Stimulated activated CD4-positive, alpha-beta T cell treated with anti-CD3 and anti-CD28 coated beads, Interleukin-1b, Interleukin-23, amount 100 ng/mL, for 1 hour (primary cell): ENCODE measurements at places on chromosomes 16 and 17.

DNA sequence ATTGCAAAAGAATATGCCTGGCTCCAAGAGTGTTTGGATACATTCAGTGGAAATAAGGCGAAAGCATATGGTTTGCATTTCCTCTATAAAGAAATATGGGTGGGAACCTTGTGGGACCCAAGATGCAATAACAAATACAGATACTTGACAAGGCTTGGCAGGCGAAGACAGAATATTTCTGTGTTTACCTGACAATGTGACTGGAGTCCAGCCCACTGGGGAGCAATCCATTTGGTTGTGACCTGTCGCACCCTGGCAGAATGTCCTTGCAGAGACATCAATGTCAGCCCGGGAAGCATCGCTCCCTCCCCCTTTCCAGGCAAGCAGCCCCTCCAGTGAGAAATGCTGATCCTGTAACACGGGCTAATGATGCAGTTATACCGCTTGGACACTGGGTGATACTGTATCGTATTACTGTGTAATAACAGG lies 296.6 kb downstream of the MAF start:
- DNase-seq, result no peak

DNA sequence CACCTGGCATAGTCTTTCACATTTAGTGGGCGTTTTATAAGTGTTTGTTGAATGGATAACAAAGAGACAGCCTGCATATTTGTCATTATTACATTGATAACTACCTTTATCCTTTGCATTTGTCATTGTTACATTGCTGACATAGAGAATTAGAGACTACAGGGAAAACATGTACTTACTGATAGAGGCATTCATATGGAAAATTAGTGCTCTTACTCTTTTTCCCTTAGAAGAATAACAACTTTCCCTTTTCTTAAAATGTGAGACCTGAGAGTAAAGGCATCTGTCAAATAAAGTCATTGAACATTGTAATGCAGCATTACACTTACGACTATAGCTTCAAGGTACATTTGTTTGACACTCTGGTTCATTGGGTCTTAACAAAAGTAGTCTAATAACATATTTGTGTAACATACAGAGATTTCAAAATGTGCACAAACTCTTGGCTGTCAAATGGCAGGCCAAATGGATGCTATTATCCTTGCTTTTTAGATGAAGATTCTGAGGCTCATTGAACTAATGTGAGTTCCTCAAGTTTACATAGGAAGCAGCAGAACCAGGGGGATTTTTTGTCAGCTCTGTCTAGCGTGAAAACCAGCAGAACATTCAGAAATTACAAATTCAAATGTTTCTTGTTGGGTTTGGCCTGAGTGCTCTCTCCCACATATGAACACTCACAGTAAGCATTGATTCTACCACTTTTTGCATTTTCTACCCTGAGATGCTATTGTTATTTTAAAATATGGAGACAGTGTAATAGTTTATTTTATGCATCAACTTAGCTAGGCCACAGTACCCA lies 28.5 kb downstream of the SMIM36 start:
- no peak for DNase-seq

DNA sequence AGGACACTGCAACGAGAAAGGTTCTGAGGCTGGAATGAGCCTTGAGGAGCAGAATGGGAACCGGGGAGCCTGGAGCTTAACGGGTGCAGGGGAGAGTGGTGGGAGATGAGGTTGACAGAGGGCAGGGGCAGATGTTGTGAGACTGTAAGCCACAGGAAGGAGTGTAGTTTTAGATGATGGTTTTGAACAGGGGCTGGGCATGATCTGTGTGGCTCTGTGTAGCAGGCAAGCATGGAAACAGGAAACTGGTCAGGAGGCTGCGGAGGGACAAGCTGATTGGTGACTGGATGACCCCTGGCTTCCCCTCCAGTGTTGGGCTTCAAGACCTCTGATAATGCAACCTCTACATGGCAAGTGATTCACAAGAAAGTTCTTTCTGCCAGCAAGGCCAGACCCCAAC lies 1.4 kb upstream of the CNGB1 start:
- no peak for DNase-seq

DNA sequence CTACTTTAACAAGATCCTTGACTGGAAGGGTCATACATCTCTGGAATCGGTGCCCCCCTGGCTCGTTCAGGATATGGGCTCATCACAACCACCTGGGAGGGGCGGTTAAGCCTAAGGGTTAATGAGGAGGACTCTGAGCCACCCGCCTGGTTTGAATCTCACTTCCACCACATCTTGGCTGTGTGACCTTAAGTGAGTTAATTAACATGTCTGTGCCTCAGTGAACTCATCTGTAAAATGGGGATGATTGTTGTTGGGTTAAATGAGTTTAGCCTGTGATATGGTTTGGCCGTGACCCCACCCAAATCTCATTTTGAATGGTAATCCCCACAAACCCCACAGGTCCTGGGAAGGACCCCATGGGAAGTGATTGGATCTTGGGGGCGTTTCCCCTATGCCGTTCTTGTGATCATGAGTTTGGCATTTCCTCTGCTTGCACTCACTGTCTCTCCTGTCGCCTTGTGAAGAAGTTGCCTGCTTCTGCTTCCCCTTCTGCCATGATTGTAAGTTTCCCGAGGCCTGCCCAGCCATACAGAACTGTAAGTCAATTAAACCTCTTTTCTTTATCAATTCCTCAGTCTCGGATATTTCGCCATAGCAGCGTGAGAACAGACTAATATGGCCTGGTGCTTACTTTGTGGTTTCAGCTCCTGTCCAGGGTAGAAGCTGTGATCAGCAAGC lies 214.0 kb upstream of the CIBAR2 start:
- no peak for DNase-seq

GRCh38 chr16:20870122-20870820 lies 29.9 kb downstream of the DCUN1D3 start:
- DNase-seq, result no peak

- no peak for DNase-seq
Observed at GRCh38 chr16:67449739-67450138, 18.8 kb downstream of the HSD11B2 start.

GRCh38 chr16:88649195-88649923 lies 1.5 kb downstream of the CYBA start:
- no peak for DNase-seq

GRCh38 chr16:73032541-73033270 lies 15.2 kb downstream of the ZFHX3 start:
- DNase-seq, result no peak

GRCh38 chr17:13569398-13570123 lies 32.2 kb downstream of the HS3ST3A1 start:
- no peak for DNase-seq

GRCh38 chr16:966035-966434 lies 4.7 kb downstream of the LMF1 start:
- no peak for DNase-seq
